ENCODE measurements at places on chromosomes 16 and 17. TPM values are rescaled to one million over a fixed set of nuclear protein-coding genes. Genes with fewer than 3 reads are reported as not detected.

The MEIOC gene
- total RNA-seq, result not detected

The EXOC3L1 gene
- 1.4 TPM for total RNA-seq

The CPNE7 gene
- total RNA-seq, result 1.0 TPM

The ABCA9 gene
- 1.3 TPM for total RNA-seq

The UTS2R gene
- total RNA-seq, result not detected

The SMIM22 gene
- 12.9 TPM for total RNA-seq

The TNK1 gene
- 6.1 TPM for total RNA-seq

The TP53TG3 gene
- not detected for total RNA-seq

The CYGB gene
- total RNA-seq, result 2.6 TPM

The SLC22A31 gene
- not detected for total RNA-seq

The KRT31 gene
- total RNA-seq, result 4.4 TPM

The SCGB1C2 gene
- total RNA-seq, result not detected

The PLLP gene
- 9.3 TPM for total RNA-seq

The SDK2 gene
- 4.9 TPM for total RNA-seq

The KLHL10 gene
- total RNA-seq, result 0.32 TPM

The PIRT gene
- not detected for total RNA-seq

The TP53TG3C gene
- total RNA-seq, result not detected

The IRF8 gene
- 2.2 TPM for total RNA-seq

The CNTD1 gene
- not detected for total RNA-seq

The SP6 gene
- total RNA-seq, result 5.9 TPM

The XAF1 gene
- 13.0 TPM for total RNA-seq

The CD300LF gene
- 0.40 TPM for total RNA-seq

The SDF2 gene
- 29.0 TPM for total RNA-seq

The HOXB6 gene
- 0.28 TPM for total RNA-seq

The CTF1 gene
- 2.3 TPM for total RNA-seq

The C17orf113 gene
- total RNA-seq, result 0.48 TPM

The TEPSIN gene
- 13.1 TPM for total RNA-seq

The NXPH3 gene
- 0.16 TPM for total RNA-seq

The TNFSF13 gene
- total RNA-seq, result 6.4 TPM

The TBX2 gene
- total RNA-seq, result 1.6 TPM

The KRT9 gene
- 0.16 TPM for total RNA-seq

The HAP1 gene
- 1.4 TPM for total RNA-seq

The TMEM238L gene
- total RNA-seq, result 2.3 TPM

The ETV4 gene
- total RNA-seq, result 5.7 TPM
